Activated CD8-positive, alpha-beta T cell treated with anti-CD3 and anti-CD28 coated beads, Interleukin-2, amount 10 ng/mL, durations not matched to agents 7 days and 5 days (primary cell): ENCODE measurements at places on chromosomes 7 and 10. TPM values are rescaled to one million over a fixed set of nuclear protein-coding genes. Genes with fewer than 3 reads are reported as not detected.

Gene CYP3A7
- total RNA-seq: not detected

Gene AGR2
- total RNA-seq: not detected

Gene CYP2E1
- 0.13 TPM for total RNA-seq

- H3K36me3 ChIP-seq: no peaks in the 10 kb centered on the region
- no peaks in the 10 kb centered on the region for H3K27me3 ChIP-seq
- H3K4me1 ChIP-seq: no peaks in the 10 kb centered on the region
- no peak overlapping the region for H3K4me3 ChIP-seq
- H3K27ac ChIP-seq: no peak overlapping the region
- DNase-seq: no peak
Observed at GRCh38 chr7:81155654-81156373, 237.0 kb upstream of the SEMA3C start.
